Activated gamma-delta T cell treated with anti-CD3 and anti-CD28 coated beads, Interleukin-2, amount 50 U/mL, for 16 hours (primary cell): ENCODE measurements at places on chromosomes 2 and 18.

DNA sequence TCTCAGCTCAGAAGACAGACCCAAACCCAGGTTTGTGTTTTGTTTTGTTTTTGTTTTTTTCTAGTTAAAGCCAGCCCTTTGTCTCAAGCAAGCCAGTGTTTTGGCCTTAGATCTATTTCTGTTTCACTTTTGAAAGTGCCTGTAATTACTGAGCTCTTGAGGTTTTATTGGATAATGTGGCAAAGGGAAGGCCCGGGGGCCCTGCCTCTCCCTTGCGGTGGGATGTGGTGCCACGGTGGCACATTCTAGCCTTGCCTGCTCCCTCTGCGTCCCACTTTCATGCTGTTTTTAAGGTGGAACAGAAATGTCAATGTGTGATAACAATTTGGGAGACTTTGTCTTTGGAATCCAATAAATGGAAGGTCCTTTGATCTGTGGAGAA lies 2.5 kb downstream of the HPCAL1 start:
- DNase-seq, result no peak

DNA sequence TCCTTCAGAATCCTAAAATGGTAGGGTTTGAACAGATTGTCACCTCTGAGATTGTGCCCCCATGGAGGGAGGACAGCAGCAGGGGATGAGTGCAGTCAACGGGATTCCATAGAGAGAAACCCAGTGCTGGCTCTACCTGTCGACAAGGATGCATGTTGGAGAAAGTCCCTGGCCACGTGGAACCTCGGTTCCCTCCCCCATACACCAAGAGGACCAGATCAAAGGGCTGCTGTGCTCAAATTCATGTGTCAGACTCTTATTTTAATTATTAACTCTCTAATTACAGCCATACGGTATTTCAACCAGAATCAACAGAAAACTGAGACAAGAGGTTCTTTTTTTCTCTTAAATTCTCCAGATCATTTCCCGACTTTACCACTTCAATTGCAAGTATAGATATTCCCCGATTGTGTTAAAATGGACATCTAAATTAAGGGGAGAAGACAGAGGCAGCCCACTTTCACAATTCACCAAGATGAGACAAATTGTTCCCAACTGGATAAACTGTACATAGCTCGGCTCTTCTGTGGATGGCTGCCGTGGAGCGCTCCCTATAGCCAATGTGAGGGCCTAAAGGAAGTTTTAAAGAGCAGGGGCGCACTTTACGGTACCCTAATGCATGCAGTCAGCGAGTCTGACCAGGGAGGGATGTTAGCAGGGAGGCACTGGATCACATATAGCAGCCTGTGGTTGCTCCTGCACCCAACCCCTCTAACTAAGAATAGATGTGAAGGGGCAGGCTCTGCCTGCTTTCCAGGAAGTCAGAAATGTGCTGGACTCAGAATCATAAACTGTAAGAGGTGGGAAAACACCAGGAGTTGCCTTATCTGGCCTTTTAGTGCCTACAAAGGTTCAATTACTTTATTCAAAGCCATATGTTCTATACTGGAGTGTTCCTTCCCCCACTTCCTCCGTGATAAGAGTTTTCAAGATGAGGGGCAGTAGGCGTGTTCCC lies 123.1 kb downstream of the CACNB4 start:
- DNase-seq, result no peak

DNA sequence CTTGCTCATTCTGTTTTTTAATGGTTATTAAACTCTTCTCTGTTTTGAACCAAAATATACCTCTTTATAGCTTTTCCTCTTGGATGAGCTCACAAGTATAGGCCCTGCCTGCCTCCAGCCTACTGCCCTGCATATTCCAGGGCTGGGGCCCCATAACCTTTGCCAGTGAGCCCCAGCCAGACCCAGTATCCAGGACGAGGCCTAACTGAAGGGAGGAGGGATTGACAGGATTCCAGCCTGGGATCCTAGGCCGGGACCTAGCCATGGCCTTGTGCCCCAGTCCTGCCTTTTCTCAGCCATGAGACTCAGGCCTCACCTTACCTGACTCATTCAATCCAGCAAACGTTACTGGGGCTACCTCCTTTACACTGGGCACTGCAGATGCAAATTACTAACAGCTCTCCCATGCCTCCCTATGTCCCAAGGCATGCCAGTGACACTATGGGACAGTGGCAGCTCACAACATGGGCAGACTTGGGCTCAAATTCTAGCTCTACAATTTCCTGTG lies 159.2 kb downstream of the DDX1 start:
- DNase-seq, result no peak

DNA sequence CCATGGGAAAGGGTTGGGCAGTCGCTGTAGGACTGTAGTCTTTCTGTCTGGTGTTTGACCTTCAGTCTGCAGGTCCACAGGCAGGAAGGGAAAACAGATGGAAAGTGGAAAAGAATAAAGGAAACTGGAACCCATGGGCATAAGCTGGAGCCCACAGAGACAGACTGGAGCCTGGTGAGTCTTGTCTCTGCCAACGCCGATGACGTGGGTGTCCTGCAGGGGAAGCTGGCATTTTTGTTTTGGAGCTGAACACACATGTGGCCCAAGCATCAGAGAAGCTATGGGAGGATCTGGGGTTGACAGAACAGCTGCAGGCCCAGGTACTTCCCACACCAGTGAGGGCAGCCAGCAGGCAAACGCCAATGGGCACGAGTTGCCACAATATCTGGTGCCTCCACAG lies 28.2 kb upstream of the SOCS6 start:
- no peak for DNase-seq

- DNase-seq, result no peak
These were observed 18.8 kb downstream of the TMEM87B start for GRCh38 chr2:112073875-112074274.

DNA sequence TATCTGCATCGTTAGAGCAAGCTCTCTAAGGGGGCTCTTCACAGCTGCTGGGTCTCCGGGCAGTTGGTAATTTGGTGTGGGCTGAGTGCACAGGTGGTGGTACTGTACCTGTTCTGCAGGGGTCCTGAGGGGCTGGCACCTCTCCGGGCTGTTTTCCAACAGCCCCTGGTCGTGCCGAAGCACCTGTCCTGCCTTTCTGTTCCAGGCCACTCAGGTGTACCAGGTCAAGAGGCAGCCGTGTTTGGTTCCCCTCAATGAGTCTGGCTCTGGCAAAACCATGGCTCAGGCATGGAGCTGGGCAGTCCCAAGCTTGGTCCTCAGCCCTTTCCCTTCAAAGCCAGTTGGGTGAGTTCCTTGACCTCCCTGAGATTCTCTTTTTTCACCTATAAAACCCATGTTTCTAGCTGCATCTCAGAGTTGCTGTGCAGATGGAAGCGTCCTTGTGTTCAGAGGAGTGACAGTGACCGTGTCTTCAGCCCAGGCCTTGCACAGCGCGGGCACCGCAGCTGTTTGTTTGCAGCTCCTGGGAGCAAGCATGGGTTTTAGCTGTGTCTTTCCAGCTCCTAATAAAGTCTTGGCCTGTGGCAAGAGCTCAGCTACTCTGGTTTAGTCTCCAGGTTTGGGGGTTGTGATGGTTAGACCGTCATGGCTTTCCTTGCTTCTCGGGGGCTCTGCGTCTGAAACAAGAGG lies 110.9 kb downstream of the GLI2 start:
- no peak for DNase-seq

GRCh38 chr2:5674026-5674340 lies 18.2 kb upstream of the SOX11 start:
- no peak for DNase-seq

GRCh38 chr2:57497489-57498096 lies 549.0 kb upstream of the VRK2 start:
- no peak for DNase-seq

GRCh38 chr2:176132205-176133171 lies 3.0 kb downstream of the HOXD8 start:
- DNase-seq, result no peak

- DNase-seq, result no peak
These were observed 61.9 kb upstream of the HAAO start for GRCh38 chr2:42854207-42854818.

DNA sequence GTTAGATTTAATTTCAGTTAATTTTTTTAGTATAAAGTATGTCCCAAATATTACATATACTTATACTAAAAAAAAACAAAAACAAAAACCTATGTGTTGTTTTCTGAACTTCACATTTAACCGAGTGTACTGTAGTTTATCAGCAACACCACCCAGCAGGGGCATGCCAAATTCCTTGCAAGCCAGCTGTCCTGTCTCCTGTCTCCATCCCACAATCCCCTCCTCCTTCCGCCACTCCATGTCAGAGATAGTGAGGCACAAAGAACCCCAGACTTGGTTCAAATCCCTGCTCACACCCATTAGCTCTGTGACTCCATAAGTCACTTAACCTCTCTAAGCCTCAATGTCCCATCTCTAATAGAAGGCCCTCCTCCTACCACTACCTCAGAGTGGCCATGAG lies 9.4 kb downstream of the CHST10 start:
- no peak for DNase-seq

DNA sequence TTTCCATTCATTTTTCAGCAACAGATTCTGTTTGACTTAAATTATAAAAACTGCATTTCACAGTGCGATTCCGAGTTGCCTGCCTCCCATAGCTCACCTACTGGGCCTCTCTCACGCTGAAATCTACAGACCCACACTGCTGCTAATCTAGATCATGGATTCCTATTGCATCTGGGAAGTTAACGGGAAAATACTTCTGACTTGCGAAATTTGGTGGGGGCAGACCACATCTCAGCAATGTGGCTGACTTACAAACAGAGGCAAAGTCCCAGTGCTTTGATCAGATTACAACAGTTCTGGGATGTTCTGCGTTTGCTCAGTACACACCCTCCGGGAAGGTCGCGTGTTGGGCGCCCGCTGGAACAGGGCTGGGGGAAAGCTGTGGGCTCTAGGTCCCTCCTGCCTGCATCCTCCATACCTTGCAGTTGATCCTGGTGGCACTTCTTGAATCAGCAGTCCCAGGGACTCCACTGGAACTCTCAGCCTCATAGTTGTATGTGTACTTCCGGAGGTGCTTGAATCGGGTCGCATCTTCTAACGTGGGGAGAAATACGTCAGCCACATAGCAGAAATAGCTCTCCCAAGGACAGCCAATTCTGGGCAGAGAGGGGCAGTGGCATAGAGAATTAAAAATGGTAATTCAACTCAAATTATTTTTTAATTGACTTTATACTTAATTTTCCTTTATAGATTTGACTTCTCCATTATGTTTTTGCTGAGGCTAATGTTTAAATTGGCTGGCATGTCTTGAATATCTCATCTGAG lies 1.7 kb downstream of the APOB start:
- DNase-seq, result no peak

DNA sequence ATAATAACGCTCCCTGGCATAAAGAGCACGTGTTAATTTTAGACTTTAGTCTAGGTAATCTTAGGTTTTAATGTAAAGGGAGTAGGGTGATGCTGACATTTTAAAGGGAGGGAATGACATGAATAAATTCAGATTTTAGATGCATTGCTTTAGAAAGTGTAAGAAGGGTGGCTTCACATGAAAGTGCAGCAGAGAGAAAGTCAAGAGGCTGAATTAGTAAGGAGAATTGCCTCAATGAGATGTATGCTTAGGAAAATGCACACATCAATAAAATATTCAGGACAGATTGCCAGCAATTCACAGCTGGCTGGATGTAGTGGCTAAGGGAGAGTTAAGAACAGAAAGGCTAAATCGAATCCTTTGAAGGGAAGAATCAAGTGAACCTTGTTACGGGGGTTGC lies 165.5 kb upstream of the CDH19 start:
- DNase-seq, result no peak

DNA sequence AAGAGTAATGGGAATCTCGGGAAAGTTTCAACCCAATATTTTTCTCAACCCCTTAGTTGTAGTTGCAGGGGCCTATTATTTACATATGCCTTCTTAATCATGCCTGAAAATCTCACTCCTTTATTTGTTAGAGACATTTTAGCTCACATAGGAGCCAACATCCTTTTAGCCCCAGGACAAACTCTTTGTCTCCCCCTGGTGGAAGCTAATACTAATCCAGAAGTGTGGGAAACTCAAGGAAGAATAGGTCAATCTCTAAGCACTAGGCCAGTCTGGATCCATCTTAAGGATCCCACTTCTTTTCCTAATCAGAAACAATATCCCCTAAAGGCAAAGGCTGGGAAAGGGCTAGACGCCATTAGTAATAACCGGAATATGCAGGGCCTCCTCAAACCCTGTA lies 550.9 kb upstream of the PKDCC start:
- DNase-seq, result no peak

DNA sequence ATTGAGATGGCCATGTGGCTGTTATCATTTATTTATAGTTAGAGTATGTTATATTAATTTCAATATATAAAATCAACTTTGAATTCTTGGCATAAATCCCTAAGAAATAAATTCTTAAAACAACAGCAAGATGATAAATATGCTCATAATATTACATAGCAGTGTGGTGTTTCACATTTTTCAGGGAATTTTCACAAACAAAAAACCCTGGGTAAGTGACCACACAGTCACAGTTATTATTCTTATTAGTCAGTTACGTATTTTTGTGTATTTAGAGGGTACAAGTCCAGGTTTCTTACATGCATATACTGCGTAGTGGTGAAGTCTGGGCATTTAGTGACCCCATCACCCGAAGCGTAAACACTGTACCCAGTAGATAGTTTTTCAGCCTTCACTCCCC lies 289.5 kb upstream of the REV1 start:
- DNase-seq, result no peak

GRCh38 chr2:101961338-101962191 lies 30.2 kb upstream of the IL1R2 start:
- no peak for DNase-seq

DNA sequence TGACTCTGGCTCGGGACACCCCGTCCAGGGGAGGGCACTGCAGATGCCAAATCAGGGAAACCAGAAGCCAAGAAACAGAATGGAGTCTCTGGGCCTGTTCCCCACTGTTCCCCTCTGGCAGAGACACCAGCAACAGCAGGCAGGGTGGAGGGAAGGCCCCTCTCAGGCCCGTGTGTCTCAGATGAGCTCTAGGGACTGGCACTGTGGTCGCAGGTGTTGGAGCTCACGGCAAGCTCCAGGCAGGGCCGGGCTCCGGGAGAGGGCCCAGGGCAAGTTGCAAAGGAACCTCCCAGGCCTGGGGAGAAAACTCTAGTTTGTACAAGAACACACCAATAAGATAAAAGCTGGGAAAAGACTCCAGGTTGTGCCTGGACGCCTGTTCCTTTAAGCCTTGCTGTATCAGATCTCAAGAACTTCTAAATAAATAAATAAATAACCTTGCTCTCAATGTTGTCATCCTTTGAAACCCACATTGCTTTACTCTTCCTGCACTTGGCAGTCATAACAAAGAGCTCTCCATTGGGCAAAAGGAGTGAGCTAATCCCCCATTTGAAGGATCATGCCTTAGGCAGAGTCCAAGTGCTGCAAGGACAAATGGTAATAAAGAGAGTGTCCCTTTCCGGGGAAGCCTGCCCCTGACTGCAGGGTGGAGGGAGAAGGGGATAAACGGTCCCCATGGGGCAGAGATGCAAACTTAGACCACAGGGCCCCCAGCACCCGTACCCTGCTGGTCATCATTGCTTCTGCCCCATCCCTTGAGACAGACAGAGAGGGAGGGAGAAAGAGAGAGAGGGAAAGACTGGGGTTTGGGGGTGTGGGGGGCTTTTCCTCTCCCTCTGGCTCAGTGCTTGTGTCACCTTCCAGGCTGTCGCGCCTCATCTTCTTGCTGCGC lies 33.3 kb downstream of the CNGA3 start:
- DNase-seq, result no peak
